ENCODE measurements at places on chromosomes 12 and 14.

- DNase-seq: no peak
Measured at GRCh38 chr14:79437951-79438350, 773.4 kb downstream of the DIO2 start.

- DNase-seq: no peak
Measured at GRCh38 chr12:106301241-106301610, 1.3 kb upstream of the TCP11L2 start.

DNA sequence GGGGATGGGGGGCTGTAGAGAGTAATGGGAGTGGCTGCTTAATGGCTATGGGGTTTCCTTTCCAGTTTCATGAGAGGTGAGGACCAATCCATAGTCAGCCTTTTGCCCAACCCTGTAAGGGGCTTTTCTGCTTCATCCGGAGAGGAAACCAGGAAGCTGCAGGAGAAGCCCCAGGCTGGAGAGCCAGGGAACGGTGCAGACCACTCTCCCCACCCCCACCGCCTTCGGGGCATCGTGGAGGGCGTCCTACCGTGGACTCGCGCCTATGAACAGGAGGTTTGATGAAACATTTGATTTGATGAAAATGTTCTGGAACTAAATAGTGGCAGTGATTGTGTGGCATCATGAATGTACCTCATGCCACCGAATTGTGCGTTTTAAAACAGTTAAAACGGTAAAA is 204.3 kb upstream of the DIO3 start:
- no peak for DNase-seq

DNA sequence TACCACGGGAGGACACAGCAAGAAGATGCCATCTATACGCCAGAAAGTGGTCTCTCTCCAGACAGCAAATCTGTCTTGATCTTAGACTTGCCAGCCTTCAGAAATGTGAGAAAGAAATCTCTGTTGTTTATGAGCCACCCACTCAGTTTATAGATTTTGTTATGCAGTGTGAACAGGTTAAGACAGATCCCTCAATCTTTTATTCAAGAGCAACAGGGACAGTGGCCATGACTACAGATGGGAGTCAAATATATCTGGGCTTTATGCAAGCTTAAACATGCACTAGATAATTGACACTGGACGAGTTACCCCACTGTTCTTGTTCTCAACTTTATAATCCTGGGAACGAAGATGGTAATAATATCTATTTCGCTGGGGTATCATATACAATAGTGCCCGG is 288.7 kb downstream of the RPAP3 start:
- no peak for DNase-seq

DNA sequence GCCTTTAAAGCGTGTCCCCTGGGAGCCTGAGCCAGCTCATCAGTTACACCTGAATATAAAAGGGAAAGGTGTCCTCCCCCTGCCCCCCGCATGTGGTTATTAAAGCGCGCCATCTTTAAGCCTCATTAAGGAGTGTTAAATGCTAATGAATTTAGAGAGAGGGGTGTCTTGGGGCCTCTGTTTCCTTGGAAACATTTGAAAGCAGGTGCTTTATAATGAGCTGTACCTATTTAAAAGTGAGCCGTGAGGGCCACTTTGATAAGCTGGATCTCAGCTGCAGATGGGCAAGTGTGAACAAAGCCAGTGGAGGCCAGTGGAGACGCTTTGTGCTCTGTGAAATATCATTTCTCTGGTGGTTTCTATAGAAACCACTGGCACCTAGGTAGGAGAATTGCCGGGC is 84.0 kb downstream of the BEGAIN start:
- DNase-seq: no peak

GRCh38 chr14:68476212-68477109 is 316.4 kb downstream of the ZFP36L1 start:
- DNase-seq: no peak

DNA sequence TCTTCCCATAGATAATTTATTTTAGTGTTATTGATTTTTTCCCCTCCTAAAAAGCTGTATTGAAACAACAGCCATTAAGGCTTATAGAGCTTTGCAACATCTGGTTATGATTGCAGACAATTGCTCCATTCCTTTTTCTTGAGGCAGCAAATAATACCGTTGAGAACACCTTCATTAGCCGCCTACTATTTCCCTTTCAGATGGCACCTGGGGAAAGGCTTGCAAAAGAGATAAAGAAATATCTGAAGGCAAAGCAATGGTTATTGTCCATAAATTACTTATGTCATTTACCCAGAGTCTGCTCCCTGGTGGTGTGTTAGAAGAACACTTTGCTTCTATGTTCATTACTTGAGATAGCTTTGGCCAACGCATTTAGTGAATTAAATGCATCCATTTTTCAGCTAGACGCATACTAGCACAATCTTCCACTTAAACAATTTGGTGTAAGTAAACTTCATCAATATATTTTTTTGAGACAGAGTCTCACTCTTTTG is 377.8 kb downstream of the KCNH5 start:
- no peak for DNase-seq

- no peak for DNase-seq
Measured at GRCh38 chr12:109640961-109641360, 67.4 kb downstream of the MVK start.

DNA sequence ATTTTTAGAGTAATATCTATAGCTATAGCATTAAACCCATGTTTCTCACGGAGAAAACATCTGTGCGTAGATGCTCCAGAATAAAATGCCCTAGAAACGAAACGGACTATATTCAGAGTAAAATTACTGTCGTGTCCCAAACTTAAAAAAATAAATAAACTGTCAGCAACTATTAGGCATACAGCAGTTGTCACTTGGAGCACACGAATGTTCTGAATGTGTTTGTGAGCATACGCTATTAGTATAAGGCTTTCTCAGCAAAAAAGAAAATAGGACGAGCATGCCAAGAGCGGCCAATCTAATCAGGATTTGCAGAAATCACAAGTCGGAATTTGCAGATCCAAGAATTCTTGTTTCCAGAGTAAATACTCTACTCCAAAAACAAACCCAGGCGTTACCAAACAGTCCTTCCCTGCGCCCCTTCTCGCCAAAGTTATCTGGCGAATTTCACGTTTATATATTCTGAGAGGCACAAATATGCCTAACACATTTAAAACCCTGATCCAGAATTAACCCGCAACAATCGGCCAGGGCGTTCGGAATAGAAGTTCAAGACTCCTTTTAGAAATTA is 836 bp downstream of the PTPN21 start:
- no peak for DNase-seq

DNA sequence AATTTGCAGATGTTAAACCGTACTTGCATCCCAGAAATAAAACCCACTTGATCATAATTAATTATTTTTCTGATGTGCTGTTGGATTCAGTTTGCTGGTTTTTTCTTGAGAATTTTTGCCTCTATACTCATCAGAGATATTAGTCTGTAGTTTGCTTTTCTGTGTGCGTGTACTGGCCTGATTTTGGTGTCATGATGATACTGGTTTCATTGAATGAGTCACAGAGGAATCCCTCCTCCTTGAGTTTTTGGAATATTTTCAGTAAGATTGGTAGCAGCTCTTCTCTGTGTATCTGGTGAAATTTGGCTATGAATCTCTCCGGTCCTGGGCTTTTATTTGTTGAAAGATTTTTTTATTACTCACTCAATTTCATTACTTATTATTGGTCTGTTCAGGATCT is 100.4 kb upstream of the PMCH start:
- DNase-seq: no peak

GRCh38 chr14:86450085-86450484 is 920.1 kb downstream of the FLRT2 start:
- DNase-seq: no peak

DNA sequence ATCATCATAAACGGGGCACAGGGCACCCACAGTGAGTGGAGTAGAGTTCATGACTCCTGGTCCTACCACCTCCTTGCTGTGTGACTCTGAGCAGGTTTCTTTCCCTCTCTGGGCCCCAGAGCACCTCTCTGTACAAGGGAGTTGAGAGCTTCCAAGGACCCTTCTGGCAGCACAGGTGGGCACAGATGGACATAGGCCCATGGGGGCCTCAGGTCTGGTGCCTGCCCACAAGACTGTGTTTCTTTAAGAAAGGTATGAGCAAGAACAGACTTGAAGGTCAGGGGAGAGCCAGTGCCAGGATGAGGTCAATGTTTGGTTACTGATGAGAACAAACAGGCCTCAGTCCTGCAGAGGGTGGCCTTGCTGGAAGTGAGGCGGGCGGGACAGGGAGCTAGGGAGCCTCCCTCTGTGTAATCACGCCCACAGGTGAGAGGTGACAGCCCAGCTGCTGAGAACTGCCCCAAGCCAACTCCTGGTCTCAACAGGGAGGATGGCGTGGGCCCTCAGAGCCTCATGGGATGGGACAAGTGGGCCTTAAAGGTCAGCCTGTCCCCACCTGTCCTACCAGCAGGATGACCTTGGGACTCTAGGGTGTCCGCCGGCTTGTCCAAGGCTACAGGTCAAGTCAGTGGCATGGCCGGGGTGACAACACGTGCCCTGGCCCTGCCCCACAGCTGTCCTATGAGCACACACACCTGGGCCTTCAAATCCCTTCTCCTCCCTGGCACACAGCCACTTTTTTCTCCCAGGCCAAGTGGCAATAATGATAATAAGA is 49.1 kb downstream of the CCDC85C start:
- DNase-seq: no peak

GRCh38 chr12:12582895-12583303 is 20.2 kb upstream of the DUSP16 start:
- no peak for DNase-seq

- no peak for DNase-seq
Measured at GRCh38 chr12:95258151-95258550, 40.5 kb downstream of the VEZT start.

DNA sequence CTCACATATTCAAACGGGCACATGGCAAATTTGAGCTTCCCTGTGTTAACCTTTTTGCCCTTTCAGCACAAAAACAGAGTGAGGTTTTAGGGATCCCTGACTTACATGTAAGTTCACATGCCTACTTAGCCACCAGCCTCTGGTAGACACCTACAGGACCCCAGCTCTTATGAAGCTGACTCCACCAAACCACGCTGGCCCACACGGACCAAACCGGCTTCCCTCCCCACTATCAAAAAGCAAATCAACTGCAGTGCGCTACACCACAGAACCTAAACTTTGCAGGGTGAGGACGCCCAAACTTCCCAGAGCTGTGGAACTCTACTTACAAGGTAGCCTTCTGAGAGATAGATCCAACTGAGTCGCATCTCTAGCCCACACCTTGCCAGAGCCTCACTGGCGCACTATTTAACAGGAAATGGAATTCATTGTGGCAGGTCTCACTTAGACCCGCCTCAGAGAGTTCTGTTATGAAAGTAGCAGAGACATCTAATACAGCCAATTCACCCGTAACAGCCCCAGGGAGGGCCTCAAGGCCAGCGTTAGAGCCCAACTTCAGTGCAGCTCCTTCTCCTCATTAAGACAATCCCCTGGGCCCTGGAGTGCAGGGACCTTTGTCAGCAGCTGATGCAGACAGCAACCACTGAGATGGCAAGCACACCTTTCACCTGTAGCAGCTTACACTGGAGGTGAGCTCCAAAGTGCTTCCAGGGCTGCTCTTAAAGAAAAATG is 49.2 kb downstream of the SH2B3 start:
- DNase-seq: no peak

GRCh38 chr12:42539696-42540095 is 49.9 kb downstream of the PRICKLE1 start:
- DNase-seq: no peak

- DNase-seq: peak; percentile 72
Measured at GRCh38 chr12:86660488-86661147, 404.4 kb upstream of the MGAT4C start.

- DNase-seq: no peak
Measured at GRCh38 chr14:26601856-26602255, 4.0 kb upstream of the NOVA1 start.

All from Panc1 (cell line).